Spleen (tissue), 13 donors: ENCODE measurements at places on chromosomes 1 and 21. TPM values are rescaled to one million over a fixed set of nuclear protein-coding genes. Genes with fewer than 3 reads are reported as not detected.
A peak's percentile ranks its signal among the peaks of the same experiment; 100 is the strongest.

GRCh38 chr1:12031039-12031980, 12.0 kb downstream of the MIIP start:
- DNase-seq: no peak

GRCh38 chr1:233972951-233973635, 68.6 kb downstream of the SLC35F3 start:
- DNase-seq: no peak

PTPN7 gene
- total RNA-seq: 39.6 TPM

DNA sequence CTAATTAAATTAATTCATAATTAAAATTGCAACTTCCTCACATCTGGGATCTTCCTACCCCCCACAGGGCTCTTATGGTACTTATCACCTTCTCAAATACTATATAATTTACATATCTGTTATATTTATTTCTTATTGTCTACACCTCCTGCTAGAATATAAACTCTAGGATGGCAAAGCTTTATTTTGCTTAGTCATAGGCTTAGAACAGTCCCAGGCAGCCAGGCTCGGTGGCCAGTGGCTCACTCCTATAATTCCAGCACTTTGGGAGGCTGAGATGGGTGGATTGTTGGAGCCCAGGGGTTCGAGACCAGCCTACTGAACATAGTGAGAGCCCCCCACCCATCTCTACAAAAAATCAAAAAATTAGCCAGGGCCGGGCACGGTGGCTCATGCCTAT, 10.0 kb upstream of the VPS13D start:
- DNase-seq: peak; percentile 9

- no peak for DNase-seq
These were observed 98.1 kb upstream of the NFIA start for GRCh38 chr1:60984062-60984799.

DNA sequence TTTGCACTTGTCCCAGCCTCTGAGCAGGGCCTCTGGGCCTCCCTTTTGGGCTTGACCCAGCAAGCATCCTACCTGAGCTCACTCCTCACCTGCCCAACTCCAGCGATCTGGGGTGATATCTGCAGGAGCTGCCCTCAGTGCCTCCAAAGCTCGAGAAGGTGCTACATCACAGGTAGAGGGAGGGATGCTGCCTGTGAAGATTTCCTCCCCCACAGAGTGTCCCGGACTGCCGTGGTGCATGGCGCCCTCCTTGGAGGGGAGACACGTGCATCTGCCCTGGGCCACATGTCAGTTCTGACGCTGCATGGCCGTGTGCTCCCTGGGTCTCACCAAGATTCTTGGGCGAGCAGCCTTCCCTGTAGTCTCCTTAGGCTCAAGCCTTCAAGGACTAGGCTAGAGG, 27.7 kb downstream of the NENF start:
- peak; percentile 66 for DNase-seq

DNA sequence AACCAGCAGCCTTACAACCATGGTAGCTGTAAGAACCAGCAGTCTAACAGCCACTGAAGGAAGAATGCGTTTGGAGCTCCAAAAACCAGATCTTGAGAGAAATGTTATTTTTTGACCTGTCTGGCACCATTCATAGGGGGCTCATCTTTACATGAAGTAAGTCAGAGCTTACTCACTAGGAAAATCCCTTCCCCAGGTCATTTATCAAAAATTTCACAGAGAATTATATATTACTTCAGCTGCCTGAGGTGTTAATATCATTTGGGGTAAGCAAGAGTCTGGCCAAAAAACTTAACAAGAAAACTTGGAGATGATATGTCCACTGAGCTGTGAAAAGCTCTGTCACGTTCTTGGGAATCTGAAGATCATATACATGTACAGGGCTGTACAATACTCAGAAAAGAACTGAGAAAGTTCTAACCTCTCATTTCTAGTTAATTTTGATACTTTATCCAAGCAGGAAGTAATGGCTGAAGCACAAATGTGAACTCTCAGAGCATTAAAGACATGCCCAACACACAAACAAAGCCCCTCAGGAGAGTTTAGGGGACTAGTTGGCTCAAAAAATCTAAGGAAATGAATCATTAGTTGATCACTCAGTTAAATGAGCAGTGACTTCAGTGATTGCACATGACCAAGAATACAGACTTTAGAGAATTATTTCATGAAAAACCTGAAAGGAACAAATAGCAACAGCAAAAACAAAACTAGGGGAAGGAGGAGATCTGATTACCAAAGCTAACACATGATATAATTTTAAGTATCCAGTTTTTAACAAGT, 681.1 kb downstream of the LTN1 start:
- no peak for DNase-seq

DNA sequence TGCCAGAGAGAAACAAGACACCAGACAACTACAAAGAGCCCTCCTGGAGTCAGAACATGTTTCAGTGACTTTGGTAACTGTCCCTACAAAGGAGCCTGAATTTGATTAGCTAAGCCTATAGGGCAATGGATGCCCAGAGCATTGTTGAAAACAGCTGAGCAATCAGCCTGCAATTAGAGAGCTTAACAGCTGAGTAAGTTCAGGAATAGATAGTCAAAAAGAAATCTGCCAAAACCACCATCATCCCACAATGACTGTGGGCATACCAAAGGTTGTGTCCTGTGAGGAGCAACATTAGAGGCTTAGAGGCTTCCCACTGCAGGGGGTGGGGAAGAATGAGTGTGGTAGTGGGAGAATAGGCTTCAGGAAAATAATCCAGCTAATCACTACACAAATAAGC, 32.1 kb downstream of the SH3BP5L start:
- no peak for DNase-seq

SH2D2A gene
- total RNA-seq: 12.2 TPM

HSD11B1 gene
- 10.3 TPM for total RNA-seq

AMPD1 gene
- total RNA-seq: 0.28 TPM

DNA sequence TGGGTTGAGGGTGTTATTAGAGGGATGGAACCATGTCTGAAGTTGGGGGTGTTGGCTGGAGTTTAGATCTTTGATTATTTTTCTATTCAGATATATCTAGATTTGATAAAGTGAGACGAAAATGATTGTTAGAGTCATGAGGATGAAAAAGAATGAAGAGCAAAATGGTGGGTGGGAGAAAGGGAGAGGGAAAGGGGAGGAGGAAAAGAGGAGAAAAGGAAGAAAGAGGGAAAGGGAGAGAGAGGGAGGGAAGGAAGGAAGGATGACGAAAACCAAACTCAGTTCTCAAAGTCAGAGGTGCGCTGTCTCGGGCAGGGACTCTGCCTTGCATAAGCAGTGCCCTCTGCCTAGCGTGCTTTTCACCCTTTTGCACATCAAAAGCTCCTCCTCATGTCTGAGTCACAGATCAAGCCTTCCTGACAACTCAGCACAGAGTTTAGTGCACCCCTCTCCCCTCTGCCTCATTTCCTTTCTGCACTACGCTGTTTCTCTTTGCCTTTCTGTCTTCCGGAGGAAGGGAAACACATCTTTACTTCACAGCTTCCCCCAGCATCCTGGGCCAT, 225.8 kb upstream of the PROX1 start:
- DNase-seq: no peak

- DNase-seq: no peak
These were observed 213.0 kb downstream of the DAB1 start for GRCh38 chr1:57210881-57211280.

- DNase-seq: no peak
These were observed 414.0 kb downstream of the PRDM2 start for GRCh38 chr1:14113841-14114567.

DNA sequence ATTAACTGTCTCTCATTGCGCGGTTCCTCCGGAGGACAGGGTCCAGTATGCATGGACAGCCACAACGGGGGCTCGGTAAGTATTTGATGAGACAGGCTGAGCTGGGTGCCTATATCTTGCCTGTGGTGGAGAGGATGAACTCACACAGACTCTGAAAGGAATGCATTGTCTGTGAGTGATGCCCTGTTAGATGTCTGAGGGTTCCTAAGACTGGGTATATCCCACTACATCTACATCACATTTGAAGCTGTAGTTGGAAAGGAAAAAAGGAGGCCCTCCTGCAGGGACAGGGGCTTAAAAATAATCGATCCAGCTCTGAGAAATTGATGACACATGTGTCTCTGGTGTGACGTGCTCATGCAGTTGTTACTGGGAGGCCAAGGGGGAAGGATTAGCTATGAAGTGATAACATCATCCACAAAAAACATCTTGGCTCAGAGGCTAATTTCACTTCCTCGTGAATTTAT, 1.9 kb downstream of the ADARB1 start:
- DNase-seq: no peak
